ENCODE measurements at places on chromosomes 16 and 17.
A peak's percentile ranks its signal among the peaks of the same experiment; 100 is the strongest.

- no peak for DNase-seq
Observed at GRCh38 chr16:51305337-51305736, 154.3 kb upstream of the SALL1 start.

- DNase-seq = no peak
Observed at GRCh38 chr17:9239793-9240658, 218.7 kb downstream of the NTN1 start.

GRCh38 chr16:87945351-87946042 is 5.7 kb upstream of the BANP start:
- peak; percentile 95 for DNase-seq

DNA sequence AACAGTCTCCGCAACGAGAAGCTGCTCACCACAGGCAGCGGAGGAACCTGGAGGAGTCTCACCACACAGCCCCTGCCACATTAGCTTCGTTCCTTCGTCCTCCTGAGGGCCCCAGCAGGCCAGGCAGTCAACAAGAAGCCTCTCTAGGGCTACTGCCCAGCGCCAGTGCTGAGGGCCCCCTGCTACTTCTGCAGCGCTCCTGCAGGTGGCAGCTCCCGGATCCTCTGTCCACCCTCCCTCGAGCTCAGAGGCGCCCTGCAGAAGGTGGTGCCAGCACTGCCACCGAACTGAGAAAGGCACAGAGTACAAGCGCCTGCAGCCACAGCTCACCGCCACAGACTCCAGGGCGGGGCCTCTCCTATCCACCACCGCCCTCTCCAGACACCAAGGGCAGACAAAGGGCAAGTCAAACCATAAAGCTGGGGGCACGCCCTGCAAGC is 27.3 kb downstream of the KDM8 start:
- no peak for DNase-seq

DNA sequence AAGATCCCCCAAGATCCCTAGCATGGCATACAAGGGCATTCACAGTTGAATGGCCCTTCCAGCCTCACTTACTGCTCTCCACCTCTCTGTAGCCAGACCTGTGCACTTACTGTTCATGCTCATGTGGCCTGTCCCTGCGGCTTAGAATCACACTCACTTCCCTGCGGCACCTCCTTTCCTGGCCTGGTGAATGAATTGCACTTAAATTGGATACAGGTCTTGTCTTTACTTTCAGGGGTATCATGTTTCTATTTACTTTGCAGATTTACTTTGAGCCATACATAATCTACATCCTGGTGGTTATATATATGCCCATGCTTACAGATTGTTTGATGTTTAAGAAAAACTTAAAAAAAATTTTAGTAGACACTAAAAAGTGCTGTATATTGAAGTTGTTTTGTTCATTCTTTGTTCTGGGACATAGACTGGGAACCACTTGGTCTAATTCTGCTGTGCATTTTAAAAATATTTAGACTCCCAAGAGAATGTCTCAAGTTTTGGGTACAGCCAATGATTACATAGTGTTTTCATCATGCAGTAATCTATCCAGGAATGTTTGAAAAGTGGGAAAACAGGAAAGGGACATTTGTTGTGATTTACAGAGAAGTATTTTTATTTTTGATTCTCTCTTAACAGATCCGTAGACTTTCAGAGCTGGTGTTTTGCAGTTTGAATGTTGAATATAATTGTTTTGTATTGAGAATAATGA is 63.9 kb downstream of the NUP88 start:
- no peak for DNase-seq

DNA sequence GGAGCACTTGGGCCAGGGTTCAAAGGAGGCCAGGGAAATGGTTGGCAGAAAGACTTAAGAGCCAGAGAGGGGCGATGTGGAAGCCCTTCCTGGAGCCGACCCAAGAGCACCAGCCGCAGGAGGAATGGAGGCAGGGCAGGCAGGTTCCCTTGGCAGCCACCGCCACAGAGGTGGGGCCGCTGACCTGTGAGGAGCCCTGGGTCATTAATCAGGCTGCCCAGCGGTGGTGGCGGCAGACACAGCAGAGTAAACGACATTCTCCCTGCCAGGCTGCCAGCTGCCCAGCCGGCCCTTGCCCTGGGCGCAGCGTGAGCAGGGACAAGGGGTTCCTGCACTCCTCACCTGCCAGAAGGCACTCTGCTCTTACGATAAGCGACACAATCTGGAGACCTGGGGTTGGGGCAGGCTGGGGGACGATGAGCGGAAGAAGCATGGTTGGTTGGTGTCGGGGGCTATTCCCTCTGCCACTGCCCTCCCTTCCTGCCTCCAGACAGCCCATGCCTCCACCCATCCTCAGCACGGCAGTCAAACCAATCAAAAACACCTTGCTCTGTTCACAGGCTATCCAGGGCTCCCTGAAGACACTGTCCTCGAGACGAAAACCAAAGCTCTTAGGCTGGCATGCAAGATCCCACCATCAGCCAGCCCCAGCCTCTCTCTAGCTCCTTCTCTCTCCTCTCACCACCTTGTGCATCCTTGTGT is 40.9 kb downstream of the PLXDC1 start:
- DNase-seq = peak; percentile 27

DNA sequence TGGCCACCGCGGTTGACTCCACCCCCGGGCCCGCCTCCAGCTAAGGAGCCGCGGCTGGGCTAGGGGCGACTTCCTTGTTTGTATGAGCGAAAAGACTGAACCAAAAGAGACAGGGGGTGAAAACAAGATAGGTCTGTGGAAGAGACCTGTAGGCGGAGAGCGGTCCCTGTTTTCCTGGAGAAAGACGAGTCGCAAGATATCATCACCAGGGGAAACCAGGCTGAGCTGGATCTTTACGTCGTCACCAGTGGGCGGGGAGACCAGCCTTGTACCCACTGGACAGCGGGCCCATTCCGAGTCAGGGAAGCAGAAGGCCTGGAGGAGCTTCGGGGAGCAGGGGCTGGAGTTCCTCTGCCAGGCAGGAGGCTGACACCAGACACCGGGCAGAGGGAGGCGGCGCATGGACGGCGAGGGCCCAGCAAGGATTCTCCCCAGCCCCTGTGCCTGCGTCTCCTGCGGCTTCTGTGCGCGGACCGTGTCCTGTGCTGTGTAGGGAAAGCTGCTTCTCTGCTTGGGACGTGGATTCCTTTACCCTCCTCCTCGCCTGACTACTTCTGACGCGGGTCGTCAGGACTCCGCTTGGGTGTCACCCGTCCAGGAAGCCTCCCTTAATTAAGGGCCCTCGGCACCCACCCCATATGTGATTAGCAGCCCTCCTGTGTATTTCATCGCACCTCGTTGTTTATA is 10.3 kb upstream of the ARL4D start:
- peak; percentile 98 for DNase-seq

- DNase-seq = no peak
Observed at GRCh38 chr16:79093554-79093967, 507.0 kb downstream of the MAF start.

GRCh38 chr16:57479205-57479975 is 6.9 kb downstream of the DOK4 start:
- peak; percentile 81 for DNase-seq

DNA sequence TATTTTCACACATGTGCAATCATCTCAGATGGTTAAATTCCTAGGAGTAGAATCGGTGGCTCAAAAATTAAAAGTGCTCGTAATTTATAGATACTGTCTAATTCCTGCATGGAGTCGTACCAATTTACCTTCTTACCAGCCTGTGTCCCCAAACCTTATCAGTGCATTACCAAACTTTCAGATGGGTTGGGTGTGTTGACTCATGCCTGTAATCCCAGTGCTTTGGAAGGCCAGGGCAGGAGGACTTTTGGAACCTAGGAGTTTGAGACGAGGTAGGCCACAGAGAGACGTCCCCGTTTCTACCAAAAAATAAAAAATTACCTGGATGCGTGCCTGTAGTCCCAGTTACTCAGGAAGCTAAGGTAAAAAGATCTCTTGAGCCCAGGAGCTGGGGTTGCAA is 34.5 kb upstream of the GPRC5B start:
- no peak for DNase-seq

GRCh38 chr17:44375196-44376017 is 11.8 kb upstream of the FAM171A2 start:
- DNase-seq = peak; percentile 55

DNA sequence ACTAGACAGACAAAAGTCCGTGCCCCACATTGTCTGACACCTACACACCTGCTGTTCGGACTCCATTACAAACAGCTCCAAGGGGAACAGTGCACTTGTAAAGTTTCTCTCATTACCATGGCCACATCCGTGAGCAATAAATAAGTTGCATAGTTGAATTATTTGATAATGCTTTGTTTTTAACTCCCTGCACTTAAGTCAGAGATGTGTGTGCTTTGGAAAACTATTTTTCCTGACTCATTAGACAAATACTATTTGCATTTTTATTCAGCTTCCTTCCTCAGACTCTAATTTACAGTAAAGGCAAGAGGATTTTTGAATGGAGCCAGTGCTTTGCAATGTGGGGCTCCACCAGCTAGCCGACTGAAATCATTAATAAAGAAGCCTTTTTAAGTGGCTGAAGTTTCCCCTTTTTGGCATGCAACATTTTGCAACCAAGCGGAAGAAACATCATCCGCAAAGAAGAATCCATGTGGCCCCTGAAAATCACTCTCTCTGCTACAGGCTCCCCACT is 6.5 kb upstream of the CCL2 start:
- DNase-seq = no peak

- DNase-seq = no peak
Observed at GRCh38 chr17:70206361-70207010, 37.2 kb downstream of the KCNJ2 start.

DNA sequence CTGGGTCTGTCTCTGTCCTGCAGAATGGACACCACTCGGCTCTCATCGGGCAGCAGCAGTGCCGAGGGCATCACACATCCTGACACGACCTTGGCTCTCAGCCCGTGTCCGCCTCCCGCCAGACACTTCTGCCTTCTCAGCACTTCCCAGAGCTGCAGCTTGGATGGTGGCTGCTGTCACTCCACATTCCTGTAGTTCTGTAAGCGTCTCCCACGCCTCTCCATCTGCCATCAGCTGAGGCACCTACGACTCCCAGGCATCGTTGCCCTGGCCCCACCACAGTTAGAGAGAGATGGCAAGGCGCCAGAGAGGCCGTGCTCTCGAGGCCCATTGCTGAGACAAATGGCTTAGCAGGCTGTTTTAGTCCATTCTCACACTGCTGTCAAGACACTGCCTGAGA is 195.9 kb upstream of the CHMP6 start:
- no peak for DNase-seq

DNA sequence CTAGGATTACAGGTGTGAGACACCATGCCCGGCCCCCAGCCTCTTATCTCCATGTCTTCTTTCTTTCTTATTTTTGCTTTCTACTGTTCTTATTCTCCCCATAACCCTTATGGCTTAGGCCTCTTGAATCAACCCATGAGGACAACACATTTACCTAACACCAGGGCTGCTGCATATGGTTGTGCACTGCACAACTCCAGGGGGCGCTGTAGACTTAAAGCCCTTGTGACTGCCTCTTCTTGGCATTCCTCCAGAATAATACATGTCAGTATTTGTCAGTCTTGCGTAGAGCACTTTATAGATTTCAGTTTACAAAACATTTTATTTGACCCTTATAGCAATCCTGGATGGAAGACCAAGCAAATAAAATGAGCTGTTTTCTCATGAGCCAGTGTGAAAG is 225.0 kb upstream of the SALL1 start:
- DNase-seq = no peak

GRCh38 chr17:73210002-73210678 is 17.3 kb downstream of the COG1 start:
- DNase-seq = no peak

DNA sequence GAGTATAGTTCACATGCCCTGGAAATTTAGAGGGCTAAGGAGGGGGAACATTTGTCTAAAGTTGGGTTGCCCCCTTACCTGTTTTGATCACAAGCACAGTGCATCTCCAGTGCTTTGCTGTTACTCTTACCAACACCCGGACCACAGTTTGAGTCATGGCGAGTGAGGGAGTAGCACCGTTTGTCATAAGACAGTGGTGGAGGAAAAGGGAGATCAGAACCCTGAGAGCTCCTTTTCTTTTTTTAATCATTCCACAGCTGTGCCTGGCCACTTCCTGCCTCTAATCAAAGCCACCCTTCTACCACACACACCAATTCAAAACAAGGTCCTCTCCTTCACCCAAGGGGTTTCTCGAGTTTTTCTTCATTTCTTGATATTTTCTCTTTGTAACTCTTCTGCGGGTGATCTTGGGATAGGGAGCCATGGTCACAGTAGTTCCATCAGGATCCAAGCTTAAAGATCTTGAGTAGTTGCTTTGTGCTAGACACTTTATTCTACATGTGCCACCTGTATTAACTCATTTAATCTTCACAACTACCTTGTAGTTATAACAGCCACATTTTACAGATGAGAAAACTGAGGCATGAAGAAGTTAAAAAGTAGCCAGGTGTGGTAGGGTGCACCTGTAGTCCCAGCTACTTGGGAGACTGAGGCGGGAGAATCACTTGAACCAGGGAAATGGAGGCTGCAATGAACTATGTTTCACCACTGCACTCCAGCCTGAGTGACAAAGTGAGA is 5.0 kb upstream of the MYL4 start:
- no peak for DNase-seq

- DNase-seq = no peak
Observed at GRCh38 chr17:81651692-81652091, 4.7 kb downstream of the PDE6G start.

DNA sequence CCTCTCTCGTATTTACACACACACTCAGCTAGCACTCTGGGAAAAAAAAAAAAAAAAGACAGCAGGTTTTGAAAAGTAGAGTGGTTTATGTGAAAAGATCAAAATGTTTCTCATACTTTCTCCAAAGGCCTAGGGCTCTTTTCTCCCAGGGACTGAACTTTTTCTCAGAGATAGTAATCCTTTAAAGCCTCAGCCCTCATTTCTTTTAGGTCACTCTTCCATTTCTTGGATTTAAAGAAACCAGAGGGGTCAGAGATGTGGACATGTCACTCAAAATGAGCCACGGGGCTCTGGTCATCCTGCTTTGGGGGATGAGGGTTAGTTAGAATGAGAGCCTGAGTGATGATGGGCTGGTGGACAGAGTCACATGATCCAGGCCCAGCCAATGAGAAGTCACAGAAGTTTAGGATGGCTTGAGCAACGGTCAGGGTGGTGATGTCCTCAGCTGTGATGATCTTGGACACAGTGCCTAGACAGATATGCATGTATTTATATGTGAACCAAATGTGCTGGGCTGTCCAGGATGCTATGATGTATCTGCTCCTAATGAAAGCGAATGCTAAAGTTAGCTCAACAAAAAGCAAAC is 33.7 kb upstream of the AXIN2 start:
- DNase-seq = peak; percentile 32

GRCh38 chr16:83954577-83955016 is 1.6 kb downstream of the OSGIN1 start:
- DNase-seq = peak; percentile 65
